ENCODE measurements at places on chromosomes 7 and 10.

DNA sequence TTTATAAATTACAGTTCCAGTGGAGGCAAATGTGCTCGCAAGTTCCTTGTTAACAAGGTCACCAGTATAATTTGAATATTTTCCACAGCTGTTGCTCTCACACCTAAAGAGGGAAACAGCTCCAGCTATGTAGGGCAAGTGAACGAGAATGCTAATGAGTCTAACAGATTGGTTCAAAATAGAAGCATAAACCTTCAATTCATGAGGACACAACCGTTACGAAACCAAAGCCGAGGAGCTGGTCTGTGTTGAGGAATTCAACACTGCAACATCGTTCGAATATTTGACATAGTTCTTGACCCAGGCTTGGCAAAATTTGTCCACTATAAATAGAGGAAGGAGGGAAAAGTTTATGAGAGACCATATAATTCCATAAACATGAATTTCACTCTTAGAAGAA lies 161.3 kb downstream of the KLF6 start:
- DNase-seq = no peak

DNA sequence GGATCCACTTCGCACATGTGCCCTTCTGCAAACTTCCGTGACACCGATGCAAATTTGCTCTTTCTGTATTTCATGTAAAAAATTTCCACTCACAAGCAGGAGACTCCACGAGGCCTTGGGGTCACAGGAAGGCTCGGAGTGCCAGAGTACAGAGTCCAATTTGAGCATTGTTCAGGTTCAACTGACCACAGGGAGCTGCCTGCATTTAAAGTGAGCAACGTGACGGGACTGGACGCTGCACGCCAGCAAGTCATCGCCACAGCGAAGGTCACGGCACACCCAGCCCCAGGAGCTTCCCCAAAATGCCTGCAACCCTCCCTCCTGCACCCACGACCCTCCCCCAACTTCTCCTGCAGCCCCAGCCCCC lies 41.5 kb upstream of the NKX6-2 start:
- DNase-seq = no peak

- no peak for DNase-seq
Observed at GRCh38 chr7:2802101-2802500, 42.0 kb downstream of the GNA12 start.

- DNase-seq = no peak
Observed at GRCh38 chr10:37734971-37735370, 122.4 kb downstream of the ZNF248 start.

DNA sequence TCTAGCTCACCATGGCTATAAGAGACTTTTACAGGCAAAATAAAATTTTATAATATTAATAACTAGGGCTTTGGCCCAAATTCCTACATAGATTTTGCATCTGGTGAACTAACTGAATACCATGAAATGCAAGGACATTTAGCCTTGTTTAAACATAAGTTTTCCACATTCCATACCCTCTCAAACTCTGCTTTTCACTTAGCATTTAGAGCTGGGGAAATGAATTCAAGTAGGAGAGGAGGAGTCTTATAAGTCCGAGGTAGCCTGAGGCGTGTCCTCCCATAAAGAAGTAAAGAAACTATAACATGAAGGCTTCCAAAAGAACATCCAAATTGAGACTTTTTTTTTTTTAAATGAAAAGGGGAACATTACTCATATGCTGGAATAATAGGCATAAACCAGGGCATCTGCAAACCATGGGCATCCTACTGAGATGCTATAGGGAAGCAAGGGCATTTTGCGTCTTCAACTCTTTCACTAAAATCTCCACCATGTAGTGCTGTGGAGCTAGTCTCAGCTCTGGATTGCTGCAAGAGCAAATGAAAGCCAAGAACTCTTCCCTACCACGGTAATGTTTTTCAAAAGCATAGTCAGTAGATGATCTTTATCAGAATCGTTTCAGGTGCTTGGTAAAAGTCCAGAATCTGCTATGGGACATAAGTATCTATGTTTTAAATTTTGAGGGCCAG lies 79.1 kb downstream of the PALS2 start:
- no peak for DNase-seq

DNA sequence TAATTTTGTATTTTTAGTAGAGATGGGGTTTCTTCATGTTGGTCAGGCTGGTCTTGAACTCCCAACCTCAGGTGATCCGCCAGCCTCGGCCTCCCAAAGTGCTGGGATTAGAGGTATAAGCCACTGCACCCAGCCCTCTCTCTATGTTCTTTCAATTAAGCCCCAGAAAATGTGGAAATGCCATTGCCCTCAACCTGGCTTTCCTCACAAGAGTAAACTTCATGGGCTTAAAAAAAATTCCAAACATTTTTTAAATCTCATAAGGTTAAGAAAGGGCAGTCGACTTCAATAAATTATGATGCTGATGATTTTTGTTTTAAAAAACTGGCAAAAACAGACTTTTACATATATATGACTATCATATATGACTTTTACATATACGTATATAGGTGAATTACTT lies 107.6 kb downstream of the TES start:
- DNase-seq = no peak

DNA sequence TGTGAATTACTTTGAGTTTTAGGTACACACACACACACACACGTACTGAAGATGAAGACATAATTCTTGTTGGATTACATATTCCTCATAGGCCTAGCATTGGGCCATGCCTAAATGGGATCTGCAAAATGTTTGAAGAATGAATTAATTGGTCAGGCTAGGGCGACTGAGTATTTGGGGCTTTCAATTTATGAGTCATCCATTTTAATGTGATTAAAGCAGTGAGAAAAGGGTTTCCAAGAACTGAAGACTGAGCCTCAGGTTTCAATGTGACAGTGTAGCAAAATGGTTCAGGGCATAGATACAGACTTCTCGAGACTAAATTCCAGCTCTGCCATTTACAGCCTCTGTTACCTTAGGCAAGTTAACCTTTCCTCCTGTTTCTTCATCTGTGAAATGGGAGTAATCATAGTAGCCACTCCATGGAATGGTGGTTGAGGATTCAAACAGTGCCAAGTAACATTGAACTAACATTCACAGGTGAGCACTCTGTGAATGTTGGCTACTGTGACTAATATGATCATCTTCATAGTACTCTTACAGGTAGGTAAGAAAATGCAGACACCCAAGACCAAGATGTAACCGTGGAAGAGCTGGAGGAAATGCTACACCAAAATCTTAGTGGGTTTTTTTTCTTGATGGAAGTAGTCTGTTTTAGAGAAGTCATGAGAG lies 7.6 kb downstream of the BPGM start:
- DNase-seq = no peak

DNA sequence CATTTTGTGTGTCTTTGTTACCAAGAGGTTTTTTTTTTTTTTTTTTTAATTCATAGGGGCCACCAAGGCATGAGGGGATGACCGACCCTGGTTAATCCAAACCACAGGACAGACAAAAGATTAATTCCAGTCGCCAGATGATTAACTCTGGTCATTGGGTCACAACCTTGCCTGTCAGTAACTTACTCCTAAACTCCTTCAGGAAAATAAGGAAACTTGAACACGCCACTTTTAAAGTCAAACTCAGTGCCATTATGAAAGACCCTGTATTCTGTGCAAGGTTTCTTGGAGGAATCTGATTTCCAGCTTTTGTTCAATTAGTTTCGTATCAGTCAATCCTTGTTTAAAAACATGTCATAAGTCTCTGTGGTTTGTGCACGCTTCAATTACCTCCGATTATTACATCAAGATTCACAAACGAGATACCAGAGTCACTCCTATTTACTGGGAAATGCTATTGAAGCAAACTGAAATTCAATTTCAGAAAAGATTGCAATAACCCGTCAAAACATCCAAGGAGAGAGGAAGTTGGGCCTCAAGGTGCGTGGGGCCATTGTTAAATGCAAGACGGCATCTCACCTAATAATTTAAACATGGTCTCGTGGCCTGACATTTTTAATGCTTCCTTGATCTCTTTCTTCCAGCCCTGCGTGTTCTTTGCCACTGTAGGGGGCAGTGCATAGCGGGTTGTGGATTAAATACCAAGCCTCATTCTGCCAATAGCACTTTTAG lies 44.0 kb downstream of the NRP1 start:
- DNase-seq = no peak

GRCh38 chr7:7498856-7499255 lies 36.8 kb downstream of the COL28A1 start:
- no peak for DNase-seq

DNA sequence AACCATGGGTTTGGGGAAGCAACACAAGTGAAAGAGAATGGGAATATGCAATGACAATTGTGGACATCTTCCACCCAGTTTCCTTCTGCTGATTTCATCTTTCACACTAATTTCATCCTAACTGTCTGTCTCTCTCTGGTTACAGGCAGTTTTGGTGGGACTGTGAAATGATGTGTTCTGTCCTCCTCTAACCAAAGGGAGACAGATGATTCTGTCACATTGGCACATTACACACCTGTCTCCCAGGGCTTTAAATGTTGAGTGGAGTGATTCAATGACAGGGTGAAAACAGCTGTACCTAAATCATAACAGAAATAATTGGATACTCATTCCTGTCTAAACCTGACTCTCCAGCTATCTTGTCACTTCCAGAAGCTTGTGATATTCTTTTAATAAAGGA lies 60.0 kb downstream of the DGKB start:
- DNase-seq = no peak

- no peak for DNase-seq
Observed at GRCh38 chr10:15140698-15141097, 27.8 kb downstream of the NMT2 start.

GRCh38 chr10:9636216-9636615 lies 1381.5 kb upstream of the CELF2 start:
- no peak for DNase-seq

GRCh38 chr7:151808400-151809145 lies 68.3 kb downstream of the PRKAG2 start:
- no peak for DNase-seq

GRCh38 chr10:104255311-104255981 lies 754 bp downstream of the GSTO1 start:
- no peak for DNase-seq

DNA sequence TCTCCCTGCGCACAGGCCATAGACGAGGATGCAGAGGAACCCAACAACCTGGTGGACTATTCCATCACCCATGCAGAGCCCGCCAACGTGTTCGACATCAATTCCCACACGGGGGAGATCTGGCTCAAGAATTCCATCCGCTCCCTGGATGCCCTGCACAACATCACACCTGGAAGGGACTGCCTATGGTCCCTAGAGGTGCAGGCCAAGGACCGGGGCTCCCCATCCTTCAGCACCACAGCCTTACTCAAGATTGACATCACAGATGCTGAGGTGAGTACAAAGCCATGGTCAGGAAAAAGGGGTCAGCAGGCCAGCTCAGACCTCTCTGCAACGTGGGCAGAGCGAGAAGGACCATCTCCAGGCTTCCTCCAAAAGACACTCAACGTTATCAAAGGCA lies 12.3 kb downstream of the LRIT2 start:
- no peak for DNase-seq

- DNase-seq = no peak
Observed at GRCh38 chr7:10703059-10703458, 270.6 kb upstream of the PHF14 start.

DNA sequence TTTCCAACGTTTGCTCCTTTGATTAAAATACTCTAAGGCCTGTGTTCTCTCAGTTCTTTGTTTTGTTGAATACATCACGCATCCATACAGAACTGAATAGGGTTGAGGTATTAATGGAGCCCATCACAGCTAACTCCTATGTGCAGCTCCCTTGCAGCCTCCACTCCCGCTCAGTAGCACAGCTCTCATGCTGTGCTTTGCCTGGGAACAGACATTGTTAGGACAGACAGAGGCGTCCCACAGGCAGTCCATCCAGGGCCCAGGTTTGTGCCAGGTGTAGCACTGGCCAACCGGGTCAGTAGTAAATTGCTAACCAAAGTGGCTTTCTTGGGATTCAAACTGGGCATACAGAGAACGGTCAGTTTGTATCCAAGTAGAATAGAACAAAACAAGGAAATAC lies 644.7 kb upstream of the NRP1 start:
- DNase-seq = no peak

DNA sequence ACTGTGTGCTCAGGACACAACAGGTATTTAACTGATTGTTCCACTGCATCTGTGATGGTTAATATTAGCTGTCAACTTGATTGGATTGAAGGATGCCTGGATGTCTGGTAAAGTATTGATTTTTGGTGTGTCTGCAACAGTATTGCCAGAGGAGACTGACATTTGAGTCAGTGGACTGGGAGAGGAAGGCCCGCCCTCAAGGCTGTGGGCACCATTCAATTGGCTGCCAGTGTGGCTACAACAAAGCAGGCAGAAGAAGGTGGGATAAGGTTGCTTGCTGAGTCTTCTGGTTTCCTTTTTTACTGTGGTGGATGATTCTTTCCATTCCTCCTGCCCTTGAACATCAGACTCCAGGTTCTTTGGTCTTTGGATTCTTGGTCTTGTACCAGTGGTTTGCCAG lies 137.1 kb upstream of the FAM13C start:
- DNase-seq = no peak

- DNase-seq = no peak
Observed at GRCh38 chr7:20738518-20739481, 47.9 kb downstream of the SP8 start.

GRCh38 chr10:71912431-71912830 lies 51.8 kb upstream of the CHST3 start:
- DNase-seq = no peak

- DNase-seq = no peak
Observed at GRCh38 chr10:124894569-124895215, 47.2 kb upstream of the ZRANB1 start.

DNA sequence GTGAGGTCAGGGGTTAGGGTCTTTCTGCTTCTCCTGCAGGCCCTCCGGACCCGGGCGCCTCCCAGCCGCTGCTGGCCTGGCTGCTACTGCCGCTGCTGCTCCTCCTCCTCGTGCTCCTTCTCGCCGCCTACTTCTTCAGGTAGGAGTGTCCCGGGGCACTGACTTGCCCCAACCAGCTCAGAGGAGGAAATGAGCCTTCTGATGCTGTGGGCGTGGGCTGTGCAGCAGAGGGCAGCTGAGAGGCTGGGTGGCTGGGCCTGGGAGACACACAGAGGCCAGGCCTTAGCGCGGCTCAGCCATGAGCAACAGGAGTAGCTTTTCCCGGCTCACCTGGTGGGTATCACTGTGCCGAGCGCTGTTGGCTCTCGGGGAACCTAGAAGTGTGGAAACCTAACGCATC lies 78.9 kb downstream of the MKI67 start:
- peak; percentile 91 for DNase-seq

DNA sequence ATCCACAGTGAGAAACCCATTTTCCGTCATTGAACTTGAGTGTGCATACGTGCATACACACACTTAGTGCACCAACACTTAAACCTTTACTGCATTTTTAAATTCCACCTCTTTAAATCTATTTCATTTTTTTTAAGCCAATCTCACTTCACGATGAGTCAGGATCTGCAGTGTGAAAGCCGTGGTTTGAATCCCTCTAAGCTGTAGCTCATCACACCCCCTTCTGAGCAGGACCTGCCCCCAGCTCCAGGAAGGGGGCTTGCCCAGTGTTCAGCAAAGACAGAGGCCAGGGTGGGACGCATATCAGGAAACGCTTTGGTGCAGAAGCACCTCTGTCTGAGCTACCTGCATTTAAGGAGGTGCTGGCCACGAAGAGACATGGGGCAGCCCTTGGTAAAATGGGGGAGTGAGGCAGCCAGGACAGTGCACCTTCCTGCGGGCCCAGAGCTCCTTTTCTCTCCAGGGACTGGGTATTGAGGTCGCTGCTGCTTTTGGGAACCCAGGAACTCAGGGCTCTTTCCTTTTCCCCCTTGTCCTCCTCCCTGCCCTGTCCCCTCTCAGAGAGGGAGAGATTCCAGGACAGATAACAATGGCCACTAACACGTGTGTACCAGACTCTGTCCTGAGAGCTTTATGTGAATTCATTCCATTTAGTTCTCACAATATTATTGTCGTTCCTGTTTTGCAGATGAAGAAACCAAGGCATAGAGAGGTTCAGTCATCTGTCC lies 21.7 kb downstream of the ZNF316 start:
- no peak for DNase-seq

Data from stimulated activated CD4-positive, alpha-beta T cell treated with anti-CD3 and anti-CD28 coated beads, Interleukin-15, amount 100 ng/mL, for 24 hours (primary cell).